ENCODE measurements at places on chromosomes 6 and 20.

GRCh38 chr6:3770023-3770720, 18.7 kb upstream of the PXDC1 start:
- DNase-seq = no peak

DNA sequence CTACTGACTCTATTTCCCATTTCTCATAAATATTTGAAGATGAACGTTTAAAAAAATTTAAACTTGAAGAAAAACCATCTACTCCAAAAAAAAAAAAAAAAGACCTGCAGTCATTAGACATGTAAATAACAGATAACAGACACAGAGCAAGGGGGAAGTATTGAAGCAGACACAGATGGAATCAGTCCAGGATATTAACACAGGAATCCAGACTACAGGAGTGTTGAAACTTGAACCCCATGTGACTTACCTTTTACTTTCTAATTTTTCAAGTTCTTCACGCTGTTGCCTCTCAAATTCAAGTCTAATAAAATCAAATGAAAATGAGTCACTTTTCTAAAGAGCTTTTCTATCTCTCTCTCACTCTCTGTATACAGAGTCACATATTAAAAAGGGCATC, 191.8 kb downstream of the KIF16B start:
- DNase-seq = no peak

DNA sequence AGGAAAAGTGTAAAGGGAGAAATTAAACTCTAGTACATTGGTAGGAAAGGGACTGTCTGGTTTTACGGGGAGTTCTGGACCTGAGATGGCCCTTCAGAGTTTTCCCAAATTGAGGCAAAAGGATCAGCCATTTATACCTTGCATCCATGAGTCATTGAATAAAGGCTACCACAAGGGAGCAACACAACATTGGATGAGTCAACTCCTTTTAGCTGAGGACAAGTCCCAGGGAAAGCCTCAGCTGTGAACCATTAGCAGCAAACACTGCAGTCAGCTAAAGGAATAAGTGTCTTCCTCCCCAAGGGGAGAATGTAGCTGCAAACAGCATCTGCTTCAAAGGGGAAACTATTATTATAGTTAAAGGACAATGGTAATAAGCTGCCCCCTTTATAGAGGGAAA, 468.7 kb upstream of the ID4 start:
- DNase-seq = no peak

DNA sequence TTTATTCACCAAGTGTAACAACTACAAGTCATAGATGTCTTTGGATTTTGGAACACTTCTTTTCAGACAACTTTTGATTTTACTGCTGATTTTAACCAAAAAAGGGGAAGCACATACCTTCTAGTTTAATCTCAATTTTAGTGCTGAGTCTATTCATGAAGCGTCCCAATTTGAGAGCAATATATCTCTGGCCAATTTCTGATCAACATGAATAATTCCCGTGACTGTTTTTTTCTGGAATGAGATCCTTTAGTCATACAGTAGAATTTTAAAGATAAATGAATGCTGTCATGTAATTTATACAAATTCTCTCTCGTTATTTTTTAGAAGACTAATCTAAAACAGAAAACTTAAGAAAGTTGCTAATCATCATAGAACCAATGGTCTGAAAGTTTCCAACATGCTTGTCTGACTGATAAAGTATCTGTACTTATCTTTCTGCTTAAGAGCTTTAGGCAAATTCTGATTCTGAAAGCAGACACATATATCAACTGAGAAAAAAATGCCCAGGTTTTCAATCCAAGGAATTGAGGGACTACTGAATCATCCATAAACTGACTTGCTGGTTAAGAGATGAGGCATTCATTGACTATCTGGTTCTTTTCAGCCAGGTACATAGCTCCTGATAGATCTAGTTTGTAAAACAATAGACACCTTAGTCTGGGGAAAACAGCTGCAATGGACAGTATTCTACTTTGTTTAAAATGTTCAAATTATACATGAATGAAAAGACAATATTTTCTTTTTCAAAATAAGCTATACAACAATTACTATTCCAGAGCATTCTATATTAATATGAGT, 657.5 kb downstream of the RFPL4B start:
- no peak for DNase-seq

DNA sequence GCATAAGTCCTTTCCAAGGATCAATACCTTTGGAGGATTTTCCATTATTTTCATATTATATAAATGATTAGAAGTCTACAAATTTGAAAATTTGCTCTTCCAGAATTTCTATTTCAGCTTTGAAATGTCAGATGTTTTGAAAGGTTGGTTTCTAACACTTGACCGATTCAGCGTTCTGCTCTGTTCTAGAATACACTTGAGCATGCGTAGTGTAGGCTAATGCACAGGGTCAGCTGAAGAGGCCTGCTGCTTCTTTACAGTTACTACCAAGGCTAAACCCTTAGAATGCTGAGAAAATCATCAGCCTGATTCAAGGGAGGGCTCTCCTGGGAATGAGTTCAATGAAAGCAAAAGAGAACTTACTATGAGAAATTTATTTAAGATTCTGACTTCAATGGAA, 177.6 kb downstream of the RNF144B start:
- no peak for DNase-seq

DNA sequence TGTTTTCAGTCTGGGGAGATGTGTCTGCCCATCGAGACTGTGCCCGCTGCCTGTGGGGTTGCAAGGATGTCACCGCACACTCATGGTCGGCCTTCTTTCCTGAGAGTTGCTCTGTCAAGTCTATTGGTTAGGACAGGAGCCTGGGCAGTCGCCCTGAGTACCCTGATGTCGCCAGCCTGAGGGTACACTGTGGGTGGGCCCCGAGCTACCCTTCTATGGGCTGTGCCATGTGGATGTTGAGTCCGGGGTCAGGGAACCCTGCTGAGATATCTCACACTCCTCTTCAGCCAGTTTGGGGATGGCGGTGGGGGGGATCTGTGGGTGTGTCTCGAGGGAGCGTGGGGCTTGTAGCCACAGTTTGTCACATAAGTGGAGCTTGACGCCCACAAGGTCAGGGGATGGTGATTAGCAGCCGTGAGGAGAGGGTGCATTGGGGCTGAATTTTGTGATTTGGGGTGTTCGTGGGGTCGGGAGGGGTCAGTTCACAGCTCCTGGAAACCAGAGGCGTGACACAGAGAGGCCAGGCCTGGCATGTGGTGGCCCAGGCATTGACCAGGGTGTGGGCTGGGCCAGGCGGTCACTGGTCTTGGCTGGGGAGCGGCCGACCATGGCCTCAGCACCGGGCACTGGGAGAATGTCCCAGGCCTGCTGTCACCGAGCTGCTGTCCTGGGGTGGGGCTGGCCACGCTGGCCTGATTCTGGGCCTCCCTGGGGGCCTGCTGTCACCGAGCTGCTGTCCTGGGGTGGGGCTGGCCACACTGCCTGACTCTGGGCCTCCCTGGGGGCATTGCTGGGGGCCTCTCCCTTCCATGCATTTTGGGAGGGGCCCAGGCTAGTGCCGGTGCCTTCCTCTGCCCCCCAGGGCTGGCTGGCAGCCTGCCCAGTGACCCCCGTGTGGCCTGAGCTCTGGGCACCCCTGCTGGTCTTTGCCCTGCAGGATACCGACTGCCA, 1.6 kb upstream of the NPBWR2 start:
- no peak for DNase-seq

DNA sequence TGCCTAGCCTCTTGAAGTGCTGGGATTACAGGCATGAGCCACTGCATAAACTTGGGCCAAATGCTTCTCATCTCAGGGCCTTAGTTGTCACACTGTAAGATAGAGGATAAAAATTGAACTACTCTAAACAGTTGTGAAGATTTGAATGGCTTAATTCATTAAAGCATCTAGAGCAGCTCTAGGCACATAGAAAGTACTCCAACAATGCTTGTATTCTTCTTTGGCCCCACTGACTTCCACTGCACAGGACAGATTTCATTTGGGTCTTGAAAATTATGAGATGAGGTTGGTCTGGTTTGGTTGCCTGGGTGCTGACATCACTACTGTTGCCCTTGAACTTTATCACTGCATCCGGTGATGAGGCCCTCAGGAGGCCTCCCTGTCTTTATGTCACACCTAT, 10.0 kb upstream of the HBS1L start:
- no peak for DNase-seq

- no peak for DNase-seq
Measured at GRCh38 chr6:157101166-157101565, 222.2 kb downstream of the TMEM242 start.

GRCh38 chr6:14912226-14912625, 333.6 kb upstream of the JARID2 start:
- DNase-seq = no peak

DNA sequence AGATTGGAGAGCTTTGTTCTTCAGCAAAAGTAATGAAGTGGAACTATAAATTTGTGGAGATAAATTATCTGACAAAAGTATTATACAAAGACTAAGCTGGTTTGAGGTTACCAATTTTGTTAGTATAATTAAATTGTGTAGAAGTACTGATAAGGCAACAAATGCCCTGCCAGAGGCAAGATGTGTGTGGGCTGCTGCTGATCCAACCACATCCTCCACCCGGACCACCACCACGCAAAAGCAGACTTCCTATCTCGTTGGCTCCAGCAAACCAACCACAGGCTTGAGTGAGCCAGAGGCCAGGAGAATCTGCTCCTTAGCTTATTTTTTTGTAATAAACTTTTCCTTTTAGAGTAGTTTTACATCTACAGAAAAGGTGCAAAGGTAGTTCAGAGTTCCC, 1.1 kb upstream of the MYLK4 start:
- no peak for DNase-seq

- DNase-seq = no peak
Measured at GRCh38 chr6:121437851-121438651, 2.6 kb downstream of the GJA1 start.

DNA sequence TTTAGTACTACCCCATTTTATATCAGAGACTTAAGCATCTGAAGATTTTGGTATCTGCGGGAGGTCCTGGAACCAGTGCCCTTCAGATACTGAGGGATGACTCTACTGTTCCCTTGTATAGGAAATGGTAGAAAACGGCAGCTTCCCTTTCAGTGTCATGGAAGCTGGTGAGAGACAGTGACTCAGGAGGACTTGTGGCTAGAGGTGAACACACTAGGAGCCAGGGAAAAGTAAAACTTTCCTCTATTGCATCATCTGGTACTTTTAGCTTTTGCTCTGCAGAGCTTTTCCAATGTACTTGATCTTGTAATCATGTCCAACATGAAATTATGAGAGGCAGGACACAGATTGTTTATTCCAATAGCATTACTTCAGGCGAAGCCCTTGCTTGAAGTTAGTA, 45.0 kb downstream of the RNF144B start:
- no peak for DNase-seq

- DNase-seq = no peak
Measured at GRCh38 chr6:105199711-105200110, 19.9 kb upstream of the POPDC3 start.

DNA sequence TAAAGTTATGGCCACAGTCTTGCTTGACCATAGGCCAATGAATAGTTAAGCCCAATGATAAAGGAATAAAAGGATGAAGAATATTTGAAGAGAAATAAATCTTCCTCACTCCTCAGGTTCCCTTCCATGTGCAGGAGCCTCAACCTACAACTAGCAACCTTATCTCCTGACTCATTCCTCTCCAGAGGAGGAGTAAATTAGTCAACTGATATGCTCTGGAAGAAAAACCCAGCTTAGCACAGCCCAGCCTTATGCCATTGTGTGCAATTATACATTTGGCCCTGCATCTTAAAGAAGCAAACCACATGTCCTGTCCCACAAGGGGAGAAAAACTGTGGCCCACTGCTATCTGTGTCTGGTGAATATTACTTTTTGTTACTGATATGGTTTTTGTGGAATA, 82.1 kb downstream of the PHIP start:
- no peak for DNase-seq

DNA sequence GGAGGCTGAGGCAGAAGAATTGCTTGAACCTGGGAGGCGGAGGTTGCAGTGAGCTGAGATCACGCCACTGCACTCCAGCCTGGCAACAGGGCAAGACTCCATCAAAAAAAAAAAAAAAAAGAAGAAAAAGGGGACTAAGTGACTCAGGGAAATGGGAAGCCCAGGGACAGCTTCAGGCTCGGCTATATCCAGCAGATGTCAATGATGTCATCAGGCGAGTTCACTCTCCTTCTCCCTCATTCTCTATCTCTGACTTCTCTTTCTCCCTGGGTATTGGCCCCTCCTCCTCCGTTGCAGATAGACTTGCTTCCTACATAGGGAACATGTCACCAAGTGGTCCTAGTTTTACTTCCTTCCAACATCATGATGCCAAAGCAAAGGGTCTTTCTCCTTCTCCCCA, 316.8 kb downstream of the TFAP2C start:
- no peak for DNase-seq

DNA sequence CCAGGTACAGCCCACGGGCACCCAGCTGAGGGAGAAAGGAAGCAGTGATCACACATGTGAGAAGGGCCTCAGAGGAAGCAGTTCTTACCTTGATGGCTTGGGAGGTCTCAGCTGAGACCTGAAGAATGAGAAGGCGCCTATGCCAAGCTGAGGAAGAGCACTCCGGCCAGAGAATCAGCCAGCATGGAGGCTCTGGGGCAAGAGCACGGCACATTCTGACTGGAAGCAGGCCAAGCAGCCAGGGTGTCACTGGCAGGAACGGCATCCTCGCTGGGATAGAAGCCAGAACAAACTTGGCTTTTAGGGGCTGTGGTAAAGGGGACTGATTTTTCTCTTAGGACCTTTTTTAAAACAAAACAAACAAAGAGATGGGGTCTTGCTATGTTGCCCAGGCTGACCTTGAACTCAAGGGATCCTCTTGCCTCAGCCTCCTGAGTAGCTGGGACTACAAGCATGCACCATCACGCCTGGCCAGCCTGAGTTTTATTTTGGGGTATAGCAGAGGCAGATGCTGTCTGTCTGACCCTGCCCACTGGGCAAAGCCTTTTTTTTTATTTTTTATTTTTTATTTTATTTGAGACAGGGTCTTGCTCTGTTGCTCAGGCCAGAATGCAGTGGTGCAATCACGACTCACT, 17.6 kb downstream of the GHRH start:
- no peak for DNase-seq

GRCh38 chr6:2737885-2738284, 12.8 kb downstream of the MYLK4 start:
- no peak for DNase-seq

DNA sequence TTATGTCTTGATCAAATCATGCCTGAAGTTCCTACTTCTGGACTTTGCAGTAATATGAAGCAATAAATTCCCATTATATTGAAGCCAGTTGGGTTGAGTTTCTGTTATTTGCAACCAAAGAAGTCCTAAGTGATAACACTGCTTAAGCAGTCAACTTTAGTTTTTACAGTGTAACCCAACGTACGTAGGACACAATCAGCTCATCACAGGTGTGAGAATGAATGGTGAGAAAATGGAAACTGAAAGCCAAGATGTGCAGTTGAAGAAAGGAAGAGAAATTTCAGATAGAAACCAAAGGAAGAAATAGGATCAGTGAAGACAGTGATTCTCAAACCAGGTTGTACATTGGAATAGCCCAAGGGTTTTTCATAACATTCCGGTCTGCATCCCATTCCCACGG, 211.4 kb upstream of the ZFP64 start:
- DNase-seq = no peak

- peak; percentile 6 for DNase-seq
Measured at GRCh38 chr6:159788753-159789376, 537 bp downstream of the TCP1 start.

GRCh38 chr20:52313341-52313963, 121.9 kb upstream of the ZFP64 start:
- DNase-seq = no peak

Measured in activated gamma-delta T cell treated with Interleukin-2 at 50 U/mL for 16 hours (primary cell).